ENCODE measurements at places on chromosomes 2 and 18.

- DNase-seq: no peak
Measured at GRCh38 chr2:27573452-27573851, 9.4 kb upstream of the ZNF512 start.

GRCh38 chr2:119431976-119432850 lies 559 bp downstream of the TMEM37 start:
- peak; percentile 63 for DNase-seq

GRCh38 chr2:217489145-217489960 lies 513.4 kb downstream of the TNS1 start:
- peak; percentile 65 for DNase-seq

GRCh38 chr18:35810520-35810919 lies 162.0 kb upstream of the RMP24 start:
- DNase-seq: no peak

- no peak for DNase-seq
Measured at GRCh38 chr2:230520875-230521155, 104.8 kb downstream of the SP100 start.

GRCh38 chr18:58373481-58373880 lies 255.4 kb downstream of the ALPK2 start:
- no peak for DNase-seq

GRCh38 chr18:75823471-75823870 lies 396.0 kb upstream of the SMIM21 start:
- DNase-seq: peak; percentile 79

DNA sequence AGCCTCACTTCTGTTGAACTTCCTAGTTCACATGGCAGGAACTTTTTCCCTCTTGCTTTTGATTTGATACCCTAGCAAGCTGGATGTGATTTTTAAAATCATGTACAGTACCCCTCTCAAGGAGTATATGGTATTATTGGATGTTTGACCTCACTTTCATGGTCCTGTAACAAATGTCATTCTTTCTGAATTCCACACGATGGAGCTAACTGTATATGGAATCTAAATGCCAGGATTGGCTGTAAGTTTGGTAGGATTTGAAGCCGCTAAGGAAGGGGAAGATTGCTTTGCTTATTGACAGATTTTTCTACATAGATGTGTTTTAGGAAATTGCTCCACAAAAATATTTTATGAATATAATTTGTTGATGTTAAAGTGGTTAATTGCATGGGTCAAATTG lies 18.3 kb downstream of the MAIP1 start:
- DNase-seq: peak; percentile 18

GRCh38 chr18:2104620-2105462 lies 466.5 kb downstream of the METTL4 start:
- DNase-seq: peak; percentile 39

DNA sequence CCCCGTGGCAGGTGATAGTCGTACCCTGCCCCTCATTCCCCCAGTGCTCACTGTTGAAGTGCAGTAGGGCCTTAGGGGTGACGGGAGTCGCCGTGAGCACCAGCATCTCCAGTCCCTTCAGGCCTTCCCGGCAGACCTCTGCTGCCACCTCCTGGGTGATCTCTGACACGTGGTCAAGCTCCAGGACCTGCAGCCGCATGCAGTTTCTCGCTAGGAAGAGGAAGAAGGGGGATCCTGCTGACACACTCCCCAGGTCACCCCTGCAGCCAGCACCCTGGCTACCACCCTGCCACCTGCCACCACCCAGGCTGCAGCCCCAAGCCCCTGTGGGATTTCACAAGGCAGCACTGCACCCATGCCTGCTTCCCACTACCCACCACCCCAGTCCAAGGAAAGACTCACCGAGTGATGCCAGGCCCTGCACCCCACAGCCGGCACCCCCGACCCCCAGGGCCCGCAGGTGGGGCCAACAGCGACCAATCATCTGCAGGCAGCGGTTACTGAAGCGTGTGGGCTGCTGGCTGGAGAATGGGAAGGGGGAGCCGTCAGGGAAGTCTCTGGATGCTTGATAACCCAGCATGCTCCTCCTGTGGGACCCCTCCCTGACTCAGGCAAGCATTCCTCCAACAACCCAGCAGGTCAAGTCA lies 23.8 kb downstream of the FBXO41 start:
- peak; percentile 48 for DNase-seq

DNA sequence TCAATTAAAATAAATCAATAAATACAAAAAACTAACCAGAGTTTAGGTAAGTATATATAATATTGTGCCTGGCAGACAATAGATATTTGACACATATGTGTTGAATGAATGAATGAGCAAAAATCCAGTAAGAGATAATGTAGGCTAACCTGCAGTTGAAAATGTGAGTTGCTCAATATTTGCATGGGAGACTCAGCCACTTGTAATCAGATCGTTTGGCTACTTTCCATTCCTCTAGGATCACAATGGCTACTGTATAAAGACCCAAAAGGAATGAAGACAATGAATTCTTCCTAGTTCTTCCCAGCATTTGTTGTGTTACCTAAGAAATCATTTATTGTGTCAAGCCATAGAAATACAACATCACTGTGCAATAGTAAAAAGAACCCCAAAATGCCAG lies 25.3 kb downstream of the PIEZO2 start:
- no peak for DNase-seq

DNA sequence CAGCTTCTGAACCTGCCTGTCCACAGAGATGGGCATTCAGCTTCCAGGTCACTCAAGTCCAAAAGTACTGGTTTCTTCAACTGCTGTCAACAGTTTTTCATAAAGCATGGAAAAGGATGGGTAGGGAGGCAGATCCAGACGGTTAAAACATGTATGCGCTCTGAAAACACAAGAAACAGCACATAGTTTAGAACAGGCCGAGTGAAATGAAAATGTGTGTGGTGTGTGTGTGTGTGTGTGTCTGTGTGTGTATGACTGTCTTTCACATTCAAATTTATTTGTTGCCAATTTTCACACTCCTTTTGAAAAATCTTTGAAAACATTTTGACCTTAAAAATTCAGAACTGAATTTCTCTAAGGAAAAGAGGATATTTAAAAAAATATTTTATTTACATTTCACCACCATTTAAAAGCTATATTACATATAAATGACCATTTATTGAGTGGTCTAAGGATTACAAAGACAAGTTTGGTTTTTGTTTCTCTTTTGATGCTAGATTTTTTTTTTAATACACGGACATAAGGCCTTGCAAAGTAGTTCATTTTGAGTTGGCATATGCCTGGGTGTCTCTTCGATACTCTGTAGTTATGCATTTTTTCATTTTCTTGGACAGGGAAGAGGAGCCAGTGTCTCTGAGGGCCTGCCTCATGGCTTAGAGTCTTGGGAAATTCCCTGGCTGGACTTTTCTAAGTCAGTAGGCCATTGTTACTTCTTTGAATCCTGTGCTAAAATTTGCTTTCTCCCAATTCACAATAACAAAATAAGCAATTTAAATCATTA lies 30.0 kb upstream of the STK17B start:
- no peak for DNase-seq

GRCh38 chr18:61295153-61295552 lies 38.1 kb upstream of the CDH20 start:
- no peak for DNase-seq

DNA sequence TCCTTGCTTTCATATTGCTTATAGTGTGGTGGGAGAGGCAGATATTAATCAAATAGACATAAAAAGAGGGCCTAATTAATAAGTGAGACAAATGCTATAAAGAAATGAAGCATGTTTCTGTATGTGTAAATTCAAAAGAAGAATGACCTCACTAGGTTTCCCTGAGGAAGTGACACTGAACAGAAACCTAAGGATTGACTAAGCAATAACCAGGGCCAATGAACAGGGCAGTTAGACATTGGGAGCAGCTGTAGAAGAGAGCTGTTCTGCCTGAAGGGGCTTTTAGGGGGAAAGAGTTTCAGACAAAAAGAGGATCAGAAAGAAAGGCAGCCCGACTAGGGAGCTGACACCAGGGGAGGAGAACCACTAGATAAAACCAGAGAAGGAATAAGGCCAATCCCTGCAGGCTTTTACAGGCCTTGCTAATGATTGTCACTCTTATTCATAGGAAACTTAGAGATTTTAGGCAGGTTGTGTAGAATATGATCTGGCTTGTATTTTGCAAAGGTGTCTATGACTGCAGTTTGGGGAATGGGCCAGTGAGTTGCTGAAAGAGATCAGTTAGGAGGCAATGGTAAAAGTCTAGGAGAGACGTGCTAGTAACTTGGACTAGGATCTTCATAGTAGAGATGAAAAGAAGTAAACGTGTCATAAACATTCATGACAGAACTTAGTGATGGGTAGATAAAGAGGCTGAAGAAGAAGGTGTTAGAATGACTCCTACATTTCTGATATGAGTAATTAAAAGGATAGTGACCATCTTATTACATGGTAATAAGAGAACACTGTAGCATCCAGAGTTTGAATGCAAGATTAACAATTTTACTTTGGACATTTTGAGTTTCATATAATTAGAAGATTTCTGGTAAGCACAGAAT lies 26.8 kb upstream of the NABP1 start:
- no peak for DNase-seq

GRCh38 chr2:86123328-86123925 lies 17.4 kb downstream of the PTCD3 start:
- no peak for DNase-seq

DNA sequence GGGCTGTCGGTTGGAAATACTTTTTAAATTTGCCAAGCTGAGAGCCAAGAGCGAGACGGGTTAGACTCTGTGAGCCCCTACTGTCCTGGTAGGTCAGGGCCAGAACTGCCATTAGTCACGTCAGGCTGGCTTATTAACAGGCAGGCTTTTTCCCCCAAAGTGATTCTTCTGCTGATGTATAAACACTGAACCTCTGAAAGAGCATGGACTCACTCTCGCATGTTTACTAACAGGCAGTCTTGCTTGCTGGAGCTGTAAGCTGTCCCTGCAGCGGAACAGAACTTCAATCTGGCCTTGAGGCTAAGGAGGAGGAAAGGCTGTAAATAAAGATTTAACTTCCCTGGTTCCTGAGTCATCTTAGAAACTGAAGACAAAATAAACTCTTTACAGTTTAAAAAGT lies 288.4 kb downstream of the PIEZO2 start:
- no peak for DNase-seq

DNA sequence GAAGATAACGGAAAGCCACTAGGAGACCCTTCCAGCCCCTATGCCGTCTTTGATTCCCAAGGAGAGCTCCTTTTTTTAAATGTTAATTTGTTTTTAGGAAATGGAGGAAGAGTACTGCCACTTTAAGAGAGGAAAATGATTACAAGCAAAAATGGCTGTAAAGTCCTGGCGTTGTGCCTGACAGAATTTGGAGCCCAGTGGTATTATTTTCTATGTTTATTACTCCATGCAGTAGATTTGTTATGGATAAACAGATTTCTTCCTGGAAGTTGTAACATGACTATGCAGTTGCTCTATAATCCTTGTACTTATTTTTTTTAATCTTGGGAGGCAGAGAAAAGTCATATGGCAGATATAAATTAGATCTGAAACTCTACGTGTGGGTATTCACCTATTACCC lies 141.3 kb downstream of the GBX2 start:
- DNase-seq: no peak

DNA sequence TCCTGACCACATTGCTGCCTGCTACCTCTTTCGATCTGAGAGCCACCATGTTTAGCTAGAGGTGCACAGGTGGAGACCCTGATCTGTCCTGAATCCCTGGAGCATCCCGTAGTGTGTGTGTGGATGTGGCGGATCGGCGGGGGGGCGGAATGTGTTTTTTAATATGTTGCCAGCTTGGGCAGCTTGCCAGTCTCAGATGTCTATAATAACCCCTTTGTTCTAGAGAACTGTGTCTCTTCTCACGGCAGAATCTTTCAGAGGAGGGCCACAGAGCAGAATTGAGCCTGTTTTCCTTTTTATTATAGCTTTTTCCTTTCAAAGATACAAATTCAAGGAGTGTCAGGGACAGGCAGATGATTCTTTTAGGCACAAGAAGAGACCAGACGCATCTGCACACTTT lies 934.1 kb upstream of the KLHL29 start:
- DNase-seq: peak; percentile 8

DNA sequence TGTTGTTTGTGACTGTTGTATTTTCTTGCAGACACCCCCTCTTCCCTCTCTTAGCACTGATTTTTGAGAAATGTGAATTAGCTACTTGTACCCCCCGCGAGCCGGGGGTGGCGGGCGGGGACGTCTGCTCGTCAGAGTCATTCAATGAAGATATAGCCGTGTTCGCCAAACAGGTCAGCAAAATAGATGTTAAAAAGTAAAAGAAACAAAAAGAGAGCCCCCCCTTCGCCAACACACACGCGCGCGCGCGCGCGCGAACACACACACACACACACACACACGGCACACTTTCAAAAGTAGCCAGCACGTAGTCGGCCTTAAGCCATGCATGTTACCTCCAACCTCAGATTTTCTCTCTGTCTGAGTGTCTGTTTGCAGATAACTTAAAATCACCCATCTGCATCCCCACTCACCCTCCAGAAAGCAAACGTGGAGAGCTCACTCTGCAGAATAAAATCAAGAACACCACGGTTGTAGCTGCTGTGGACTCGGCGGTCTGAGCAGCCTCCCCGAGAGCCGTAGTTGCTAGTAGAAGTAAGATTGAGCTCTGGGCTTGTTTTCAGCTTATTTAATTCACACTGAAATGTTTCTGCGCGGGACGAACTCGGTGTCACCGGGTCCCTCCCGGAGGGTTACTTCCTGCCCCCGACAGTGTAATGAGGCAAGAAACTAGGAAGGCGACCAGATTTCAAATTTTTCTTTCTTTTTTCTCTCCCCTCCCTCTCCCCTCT lies 5.1 kb downstream of the MEIS1 start:
- peak; percentile 78 for DNase-seq

- DNase-seq: no peak
Measured at GRCh38 chr2:168710754-168711467, 91.5 kb upstream of the NOSTRIN start.

DNA sequence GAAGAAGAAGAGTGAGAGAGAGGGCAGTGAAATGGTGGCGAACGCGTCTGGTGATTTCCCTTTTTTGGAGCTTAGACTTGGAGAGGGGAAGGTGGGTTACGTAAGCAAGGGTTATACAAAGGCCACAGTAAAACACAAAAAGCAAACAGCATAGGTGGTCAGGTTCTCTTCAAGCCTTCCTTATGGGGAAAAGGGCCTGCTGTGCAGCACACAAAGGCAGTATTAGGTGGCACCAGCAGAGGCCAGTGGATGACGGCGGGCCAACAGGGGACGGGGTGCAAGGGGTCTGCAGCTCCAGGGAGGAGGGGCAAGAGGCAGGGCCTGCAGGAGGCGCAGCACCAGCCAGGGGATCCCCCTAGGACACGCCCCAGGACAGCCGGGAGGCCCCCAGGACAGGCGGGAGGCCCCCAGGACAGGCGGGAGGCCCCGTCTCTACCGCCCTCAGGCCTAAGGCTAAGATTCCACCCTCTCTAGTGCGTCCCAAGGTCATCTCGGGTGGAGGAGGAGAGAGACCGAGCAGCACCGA lies 32.6 kb upstream of the NPC1 start:
- DNase-seq: no peak

Measured in retina (tissue), 1 donor.